ENCODE measurements at places on chromosomes 3 and 15. TPM values are rescaled to one million over a fixed set of nuclear protein-coding genes. Genes with fewer than 3 reads are reported as not detected.

DNA sequence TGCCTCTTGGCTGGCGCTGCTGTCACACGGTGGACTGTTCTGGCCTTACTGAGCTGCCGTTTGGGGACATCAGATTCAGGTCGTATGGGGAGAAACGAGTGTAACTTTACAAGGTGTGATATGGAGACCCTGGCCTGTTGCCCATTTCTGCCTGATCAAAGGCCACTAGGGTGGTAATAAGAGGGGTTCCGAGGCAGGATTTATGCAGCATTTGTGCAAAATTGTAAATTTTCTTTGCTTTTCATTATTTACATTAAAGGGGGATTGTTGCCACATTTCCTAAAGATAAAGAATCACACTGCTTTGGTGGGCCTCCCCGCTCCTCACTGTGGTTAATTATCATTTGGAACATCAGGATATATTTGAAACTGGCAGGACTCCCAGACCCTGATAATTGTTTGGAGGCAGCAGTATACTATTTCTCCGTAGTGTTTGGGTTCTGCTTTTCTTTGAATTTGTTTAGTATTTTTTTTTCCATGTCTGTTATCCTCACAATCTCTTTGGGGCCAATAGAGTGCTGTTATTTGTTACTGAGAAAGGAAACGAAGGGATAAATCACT, 891 bp downstream of the NXPE3 start:
- no peak for DNase-seq

GRCh38 chr15:94414916-94415315, 183.6 kb downstream of the MCTP2 start:
- no peak for DNase-seq

- DNase-seq: no peak
Measured at GRCh38 chr3:37941608-37942508, 48.7 kb upstream of the VILL start.

- DNase-seq: peak; percentile 97
Measured at GRCh38 chr3:156816794-156817645, 9.1 kb upstream of the LEKR1 start.

GRCh38 chr3:153679714-153680113, 441.5 kb upstream of the ARHGEF26 start:
- no peak for DNase-seq

- DNase-seq: no peak
Measured at GRCh38 chr3:175349168-175349567, 490.0 kb downstream of the NAALADL2 start.

- no peak for DNase-seq
Measured at GRCh38 chr3:126926684-126927400, 56.1 kb upstream of the PLXNA1 start.

GRCh38 chr3:144060881-144061280, 89.3 kb downstream of the DIPK2A start:
- DNase-seq: no peak

DNA sequence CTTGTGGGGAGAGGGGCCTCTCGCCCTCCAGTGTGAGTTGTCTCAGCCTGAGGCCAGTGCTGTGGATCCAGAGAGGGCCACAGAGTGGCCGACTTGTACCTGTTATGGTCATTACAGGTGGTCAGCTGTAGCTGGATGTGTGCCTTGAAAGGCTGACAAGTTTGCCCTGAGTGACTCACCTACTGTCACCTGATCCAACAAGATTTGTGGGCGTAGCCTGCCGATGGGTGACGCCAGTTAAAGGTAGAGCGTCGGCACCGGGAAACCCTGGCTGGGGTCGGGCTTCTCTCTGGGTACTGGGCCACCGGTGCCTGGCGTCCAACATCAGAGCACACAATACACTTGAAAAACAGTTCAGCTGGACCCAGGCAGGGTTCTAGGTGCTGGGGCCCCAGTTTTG, 2.8 kb upstream of the ISG20 start:
- DNase-seq: peak; percentile 92

DNA sequence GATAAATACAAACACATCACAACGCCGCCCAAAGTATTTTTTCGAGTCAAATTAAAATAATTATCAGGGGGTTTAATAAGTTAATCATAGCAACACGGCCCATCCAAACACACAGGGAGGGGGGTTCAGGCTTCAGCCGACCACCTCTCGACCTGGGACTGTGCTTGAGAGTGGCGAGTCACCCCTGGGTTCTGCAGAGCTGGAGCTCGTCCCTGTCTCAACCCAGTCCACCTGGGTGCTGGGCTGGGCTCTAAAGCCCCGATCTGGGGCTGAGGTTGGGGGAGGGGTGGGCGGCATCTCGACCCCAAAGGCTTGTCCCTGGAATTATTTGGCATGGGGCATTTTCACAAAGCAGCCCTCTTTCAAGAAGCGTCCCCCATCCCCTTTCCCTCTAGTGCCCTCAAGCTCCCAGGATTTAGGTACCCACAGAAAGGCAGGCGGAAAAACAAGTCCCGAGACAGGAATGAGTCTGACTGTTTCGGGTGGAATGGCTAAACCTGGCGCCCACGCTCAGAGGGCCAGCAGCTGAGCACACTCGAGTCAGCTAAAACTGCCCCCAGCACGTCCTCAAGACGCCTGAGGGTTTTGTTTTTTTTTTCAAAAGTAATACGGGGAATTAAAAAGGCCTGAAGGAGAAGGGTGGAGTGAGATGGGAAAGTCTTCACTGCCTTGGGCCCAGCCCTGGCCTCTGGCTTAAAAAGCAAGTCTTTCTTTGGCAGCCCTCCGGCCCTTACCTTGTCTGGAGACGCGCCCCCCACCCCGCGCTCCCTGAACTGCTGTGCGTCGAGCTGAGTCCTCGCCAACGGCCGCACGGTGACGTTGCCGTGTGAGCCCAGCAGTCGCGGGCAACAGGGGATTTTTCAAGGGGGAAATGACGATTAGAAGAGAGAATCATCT, 32.5 kb downstream of the NR2F2 start:
- no peak for DNase-seq

- DNase-seq: no peak
Measured at GRCh38 chr15:48617619-48618018, 27.9 kb downstream of the FBN1 start.

GRCh38 chr15:81298611-81299010, 25.3 kb downstream of the STARD5 start:
- DNase-seq: no peak

DNA sequence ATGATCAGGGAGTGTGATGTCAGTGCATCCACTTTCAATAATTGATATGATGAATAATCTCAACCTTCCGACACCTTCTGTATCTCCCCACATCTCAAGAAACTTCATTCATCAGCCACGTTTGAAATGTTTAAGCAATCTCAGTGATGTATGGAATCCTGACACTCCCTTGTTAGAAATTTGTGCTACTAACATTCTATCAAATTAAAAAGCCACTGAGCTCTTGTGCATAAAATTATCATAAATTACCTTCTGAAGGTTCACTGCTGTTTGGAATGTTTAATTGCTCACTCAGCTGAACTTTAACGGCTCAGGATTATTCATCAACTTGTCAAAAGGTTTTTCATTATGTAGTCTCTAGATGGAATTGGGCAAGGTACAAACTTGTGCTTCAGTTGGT, 108.4 kb upstream of the DPH6 start:
- DNase-seq: no peak

DNA sequence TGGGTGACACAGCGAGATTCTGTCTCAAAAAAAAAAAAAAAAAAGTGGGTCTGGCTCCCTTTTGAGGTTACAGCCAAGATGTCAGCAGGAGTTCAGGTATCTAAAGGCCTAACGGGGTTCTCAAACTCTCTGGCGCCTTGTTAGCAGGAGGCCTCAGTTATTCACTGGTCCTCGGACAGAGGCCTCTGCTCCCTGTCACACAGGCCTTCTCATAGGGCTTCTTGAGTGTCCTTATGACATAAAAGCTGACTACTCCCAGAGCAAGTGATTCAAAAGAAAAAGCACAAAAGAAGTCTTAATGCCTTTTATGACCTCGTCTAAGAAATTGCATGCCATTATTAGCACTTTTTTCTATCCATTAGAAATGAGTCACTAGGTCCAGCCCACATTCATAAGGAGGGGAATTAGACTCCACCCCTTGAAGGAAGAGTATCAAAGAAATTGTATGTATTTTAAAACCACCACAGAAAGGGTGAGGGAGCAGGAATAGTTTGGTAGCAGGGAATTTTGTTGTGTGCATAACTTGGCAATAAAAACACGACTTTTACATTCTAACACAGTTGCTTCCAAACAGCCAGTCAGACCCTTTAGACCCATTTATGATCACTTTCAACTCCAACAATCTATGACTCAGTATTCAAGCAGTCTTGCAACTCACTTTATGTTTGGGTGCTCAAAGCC, 90.3 kb downstream of the MEX3B start:
- no peak for DNase-seq

DNA sequence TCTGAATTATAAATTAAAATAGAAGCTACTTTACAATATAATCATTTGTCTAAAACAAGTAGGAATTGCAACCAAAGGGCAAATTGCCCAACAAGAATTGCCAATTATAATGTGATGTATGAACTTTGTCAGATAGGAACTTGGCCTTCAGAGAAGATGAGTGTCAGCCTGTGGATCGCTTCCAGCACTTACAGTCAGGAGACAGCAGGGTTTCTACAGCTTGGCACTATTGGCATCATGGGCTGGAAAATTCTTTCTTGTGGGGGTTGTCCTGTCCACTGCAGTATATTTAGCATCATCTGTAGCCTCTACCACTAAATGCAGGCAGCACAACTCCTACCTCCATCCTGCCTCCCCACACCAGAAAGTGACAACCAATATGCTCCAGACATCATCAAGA, 48.1 kb upstream of the CRBN start:
- no peak for DNase-seq

DNA sequence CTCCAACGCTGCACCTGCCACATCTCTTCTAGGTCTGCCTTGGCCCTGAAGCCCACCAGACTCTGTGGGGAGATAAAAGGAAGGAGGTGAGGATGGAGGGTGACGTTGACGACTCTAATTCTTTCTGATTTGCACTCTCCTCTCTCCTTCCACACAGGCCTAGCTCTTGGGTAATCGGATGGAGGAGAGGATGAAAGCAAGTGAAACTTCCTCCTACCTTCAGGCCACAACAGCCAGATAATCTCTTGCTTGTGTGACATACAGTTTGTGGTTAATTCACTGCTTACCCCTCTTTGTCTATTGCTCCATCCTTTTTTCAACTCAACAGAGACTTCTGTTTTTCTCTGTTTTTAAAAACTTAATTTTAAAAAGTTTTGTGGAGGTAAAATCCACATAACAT, 208.1 kb downstream of the SV2B start:
- DNase-seq: no peak

DNA sequence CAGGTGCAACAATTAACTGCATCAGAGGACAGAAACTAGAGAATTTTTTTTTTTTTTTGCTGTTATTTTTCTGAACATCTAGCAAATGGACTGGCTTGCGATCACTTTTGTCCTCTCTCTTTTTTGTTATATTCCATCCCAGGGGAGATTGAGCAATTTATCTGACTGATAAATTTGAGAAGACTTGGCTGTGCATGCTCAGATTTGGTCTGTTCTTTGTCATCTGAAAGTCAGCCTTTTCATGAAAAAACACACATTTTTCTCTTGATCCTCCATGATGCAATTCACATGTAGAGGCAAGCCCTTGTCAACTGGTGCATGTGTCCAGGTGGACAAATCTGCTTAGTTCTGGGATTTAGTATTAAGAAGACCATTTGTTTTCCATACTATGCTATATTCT, 309.3 kb downstream of the LRRC3B start:
- DNase-seq: no peak

DNA sequence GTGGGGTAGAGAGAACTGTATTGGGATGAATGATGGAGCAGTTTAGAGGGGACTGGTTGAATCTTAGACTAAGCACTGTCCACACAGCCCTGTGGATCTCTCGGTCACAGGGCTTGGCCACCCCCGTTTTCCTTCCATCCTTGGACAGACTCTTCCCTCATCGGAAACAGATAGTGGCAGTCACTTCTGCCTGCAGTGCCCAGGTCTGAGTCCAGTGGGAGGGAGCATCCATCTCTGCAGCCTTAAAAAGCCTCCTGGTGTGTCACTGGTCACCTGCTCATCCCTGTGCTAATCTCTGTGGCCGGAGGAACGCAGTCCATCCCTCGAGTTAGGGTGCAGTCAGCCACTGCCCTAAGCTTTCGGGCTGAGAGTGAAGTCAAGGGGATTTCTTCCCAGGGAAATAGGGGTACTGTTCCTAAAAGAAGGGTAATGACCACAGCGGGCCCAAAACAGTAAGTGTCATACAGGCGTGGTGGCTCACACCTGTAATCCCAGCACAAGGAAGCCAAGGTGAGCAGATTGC, 32.0 kb downstream of the PLA2G4D start:
- DNase-seq: no peak

DNA sequence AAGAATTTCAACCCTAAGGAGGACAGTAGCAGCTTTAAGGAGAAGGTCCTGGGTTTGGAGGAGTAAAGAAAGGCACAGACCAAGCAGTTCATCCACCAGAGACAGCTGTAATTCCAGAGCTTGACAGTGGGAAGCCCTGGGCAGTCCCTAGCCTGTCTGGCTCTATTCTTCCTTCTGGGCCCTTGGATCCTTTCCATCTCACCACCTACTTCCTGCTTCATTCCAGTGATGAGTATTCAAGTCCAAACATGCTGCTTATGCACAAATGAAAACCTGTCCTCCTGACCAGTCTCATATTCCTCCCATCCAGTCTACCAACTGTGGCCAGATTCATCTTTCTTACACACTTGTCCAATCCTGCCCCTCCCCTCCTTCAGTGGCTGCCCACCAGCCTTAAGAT, 171.4 kb downstream of the CNTN3 start:
- no peak for DNase-seq

GRCh38 chr3:125334675-125335560, 40.2 kb downstream of the ZNF148 start:
- DNase-seq: no peak

DNA sequence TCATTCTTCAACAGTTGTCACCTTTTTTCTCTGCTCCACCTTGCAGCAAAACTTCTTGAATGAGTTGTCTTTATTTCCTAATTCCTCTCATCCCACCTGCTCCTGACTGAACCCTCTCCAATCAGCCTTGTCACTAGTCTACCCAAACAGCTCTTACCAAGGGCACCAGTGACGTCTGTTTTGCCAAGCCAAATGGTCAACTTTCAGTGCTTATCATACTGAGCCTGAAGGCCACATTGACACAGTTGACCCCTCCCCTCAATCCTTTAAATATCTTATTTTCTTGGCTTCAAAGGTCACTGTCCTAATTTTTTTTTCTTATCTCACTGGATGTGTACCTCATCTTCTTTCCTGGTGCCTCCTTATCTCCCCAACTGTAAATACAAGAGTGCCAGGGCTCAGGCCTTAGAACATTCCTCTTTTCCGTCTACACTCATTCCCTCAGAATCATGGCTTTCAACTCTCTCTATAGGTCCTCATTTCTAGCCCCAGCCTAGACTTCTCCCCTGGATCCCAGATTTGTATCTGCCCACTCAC, 43.2 kb downstream of the CMTM8 start:
- no peak for DNase-seq

GRCh38 chr3:33678073-33678472, 40.0 kb downstream of the CLASP2 start:
- DNase-seq: no peak

RBP2 gene
- total RNA-seq: not detected

BMF gene
- total RNA-seq: 11.6 TPM

ZMYND10 gene
- 0.48 TPM for total RNA-seq

CRYBG3 gene
- 9.8 TPM for total RNA-seq

SLC28A2 gene
- not detected for total RNA-seq

SPINT1 gene
- total RNA-seq: 534 TPM

CRABP1 gene
- not detected for total RNA-seq

CCDC39 gene
- not detected for total RNA-seq

STAC gene
- not detected for total RNA-seq

TGM5 gene
- not detected for total RNA-seq

PLSCR4 gene
- total RNA-seq: 0.97 TPM

WDR49 gene
- not detected for total RNA-seq

KBTBD12 gene
- total RNA-seq: not detected

TMEM115 gene
- 35.8 TPM for total RNA-seq
